ENCODE measurements at places on chromosomes 6 and 20. TPM values are rescaled to one million over a fixed set of nuclear protein-coding genes. Genes with fewer than 3 reads are reported as not detected.

PAK5 gene
- not detected for total RNA-seq

KIF3B gene
- total RNA-seq = 25.3 TPM

- no peak for DNase-seq
Observed at GRCh38 chr6:138456401-138456790, 42.9 kb downstream of the NHSL1 start.

DNA sequence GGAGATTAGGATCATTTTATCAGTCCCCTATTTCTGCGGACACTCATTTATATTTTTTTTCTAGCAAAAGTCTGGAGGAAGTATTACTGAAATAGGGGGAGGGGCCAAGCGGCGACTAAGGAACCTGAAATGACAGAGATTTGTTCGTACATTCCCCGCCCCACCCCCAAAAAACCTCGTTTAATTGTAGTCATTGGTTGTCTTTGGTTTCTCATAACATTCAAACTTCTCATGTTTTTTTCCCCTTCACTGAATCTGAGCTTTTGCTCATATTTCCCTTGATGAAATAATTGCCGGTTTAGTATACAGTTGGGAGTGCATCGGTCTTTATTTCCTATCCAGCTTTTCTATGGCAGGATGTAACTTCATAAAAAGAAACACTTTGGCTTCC, 768 bp upstream of the FYN start:
- peak; percentile 20 for DNase-seq

DNA sequence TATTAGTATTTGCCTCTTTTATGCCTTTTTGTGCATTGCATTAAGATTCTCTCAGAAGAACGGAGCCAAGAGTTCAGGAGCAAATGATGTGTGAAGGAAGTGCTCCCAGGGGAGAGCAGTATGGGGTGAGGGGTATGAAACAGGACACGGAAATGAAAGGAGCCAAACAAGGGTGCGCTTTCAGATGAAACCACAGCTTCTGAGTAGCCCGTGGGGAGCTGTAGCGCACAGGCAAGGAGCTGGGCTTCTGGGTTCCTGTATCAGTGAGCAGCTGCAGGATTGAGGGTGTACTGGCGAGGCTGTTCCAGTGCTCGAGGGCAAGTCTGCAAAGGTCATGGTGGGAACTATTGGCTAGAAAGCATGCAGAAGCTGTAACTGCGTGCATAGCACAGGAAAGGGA, 25.4 kb downstream of the ANKEF1 start:
- DNase-seq = no peak

- peak; percentile 42 for DNase-seq
Observed at GRCh38 chr6:70725817-70726415, 58.2 kb downstream of the SMAP1 start.

LRRC73 gene
- total RNA-seq = under 0.01 TPM

DNA sequence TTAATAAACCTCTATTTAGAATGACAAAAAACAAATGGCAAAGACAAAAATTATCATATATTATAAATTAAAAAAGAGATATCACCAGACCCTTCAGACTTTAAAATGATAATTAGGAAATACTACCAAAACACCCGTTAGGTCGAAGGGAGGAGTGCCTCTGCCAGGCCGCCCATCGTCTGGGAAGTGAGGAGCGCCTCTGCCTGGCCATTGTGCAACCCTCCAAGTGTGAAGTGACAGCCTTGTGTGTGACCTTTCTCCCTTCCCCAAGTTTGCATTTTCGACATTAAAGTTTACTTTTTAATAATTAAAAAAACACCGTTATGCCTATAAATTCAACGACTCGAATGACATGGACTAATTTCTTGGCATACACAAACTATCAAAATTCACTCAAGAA, 64.5 kb upstream of the TASP1 start:
- DNase-seq = no peak

LRRC1 gene
- total RNA-seq = 6.1 TPM

DNA sequence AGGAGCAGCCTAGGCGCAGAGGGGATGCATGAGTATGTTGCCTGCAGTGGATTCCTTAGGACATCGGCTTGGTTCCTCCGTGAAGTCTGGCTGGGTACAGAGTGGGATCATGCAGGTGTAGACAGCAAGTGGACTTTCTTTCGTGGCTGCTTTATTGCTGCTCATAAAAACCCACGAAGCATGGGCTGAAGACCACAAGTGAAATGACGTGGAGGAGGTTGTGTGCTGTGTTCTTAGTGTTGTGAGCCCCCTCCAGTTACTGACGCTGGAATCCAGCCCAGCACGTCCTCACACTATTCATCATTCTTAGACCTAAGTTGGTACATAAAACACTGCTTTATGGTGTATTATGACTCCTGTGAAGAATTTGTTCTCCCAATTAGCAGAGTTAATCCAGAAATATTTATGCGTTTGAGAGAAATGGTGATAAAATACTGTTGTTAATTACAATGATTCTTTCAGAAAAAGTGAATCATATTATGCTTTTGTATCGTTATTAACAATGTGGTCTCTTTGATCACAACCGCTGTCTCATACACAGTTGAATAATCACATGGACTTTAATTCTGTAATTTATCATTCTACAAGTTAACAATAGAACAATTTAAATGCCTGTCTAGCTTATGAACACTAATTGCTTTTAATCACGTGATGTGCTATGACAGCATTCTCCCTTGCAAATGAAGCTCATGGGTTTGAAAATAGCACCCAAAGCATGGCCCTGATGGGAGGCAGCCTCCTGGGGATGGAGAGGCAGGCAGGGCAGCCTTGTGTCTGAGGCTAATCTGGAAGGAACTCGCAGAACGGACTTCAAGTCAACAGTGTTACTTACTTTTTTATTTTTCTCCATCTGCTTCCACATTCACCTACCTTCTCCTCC, 233.9 kb upstream of the SYNDIG1 start:
- no peak for DNase-seq

DNA sequence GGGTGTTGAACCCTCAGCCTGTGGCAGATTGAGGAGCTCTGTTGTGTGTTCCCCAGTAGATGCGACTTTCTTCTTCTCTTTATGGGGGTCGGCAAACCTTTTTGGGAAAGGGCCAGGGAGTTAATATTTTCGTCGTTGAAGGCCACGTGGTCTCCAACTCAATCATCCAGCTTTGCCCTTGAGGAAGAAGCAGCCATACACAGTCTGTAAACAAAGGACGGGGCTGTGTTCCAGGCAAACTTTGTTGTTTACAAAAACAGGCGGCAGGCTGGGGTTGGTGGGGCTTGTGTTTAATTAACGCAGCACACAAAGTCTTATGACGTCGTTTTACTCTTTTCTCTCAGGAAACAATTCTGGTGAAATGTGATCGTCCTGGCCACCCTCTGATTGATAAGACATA, 20.2 kb downstream of the KIF25 start:
- no peak for DNase-seq

Data from IMR-90 (cell line).